CD8-positive, alpha-beta T cell (primary cell): ENCODE measurements at places on chromosomes 7 and 10.

DNA sequence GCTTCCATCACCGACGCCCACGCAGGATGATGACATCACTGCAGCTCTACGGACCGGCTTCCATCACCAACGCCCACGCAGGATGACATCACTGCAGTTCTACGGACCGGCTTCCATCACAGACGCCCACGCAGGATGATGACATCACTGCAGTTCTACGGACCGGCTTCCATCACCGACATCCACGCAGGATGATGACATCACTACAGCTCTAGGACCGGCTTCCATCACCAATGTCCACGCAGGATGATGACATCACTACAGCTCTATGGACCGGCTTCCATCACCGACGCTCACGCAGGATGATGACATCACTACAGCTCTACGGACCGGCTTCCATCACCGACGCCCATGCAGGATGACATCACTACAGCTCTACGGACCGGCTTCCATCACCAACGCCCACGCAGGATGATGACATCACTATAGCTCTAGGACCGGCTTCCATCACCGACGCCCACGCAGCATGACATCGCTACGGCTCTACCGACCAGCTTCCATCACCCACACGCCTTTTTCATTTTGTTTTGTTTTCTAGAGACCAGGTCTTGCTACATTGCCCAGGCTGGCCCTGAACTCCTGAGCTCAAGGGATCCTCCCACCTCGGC is 29.5 kb downstream of the GPER1 start:
- DNase-seq, result no peak

- DNase-seq, result no peak
Measured at GRCh38 chr10:63657761-63658160, 136.6 kb downstream of the REEP3 start.

GRCh38 chr7:87317691-87318245 is 27.7 kb upstream of the CROT start:
- DNase-seq, result no peak

DNA sequence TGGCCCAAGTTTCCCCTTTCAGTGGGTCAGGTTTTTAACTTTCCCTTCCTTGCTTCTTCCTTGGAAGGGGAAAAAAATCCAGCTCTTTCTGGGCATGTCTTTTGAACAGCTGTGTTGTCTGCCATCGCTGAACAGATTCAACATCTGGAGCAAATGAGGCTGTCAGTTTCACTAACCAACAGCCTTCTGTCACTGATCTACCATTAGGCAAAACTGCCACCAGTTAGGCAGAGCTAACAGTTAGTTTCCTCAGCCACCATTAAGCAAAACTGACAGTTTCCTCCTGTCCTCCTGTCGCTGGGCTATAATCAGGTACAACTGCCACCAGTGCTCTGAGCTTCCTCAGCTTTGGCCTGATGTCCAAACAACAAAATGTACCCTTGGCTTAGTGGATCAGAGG is 81.9 kb downstream of the NPTX2 start:
- DNase-seq, result no peak

DNA sequence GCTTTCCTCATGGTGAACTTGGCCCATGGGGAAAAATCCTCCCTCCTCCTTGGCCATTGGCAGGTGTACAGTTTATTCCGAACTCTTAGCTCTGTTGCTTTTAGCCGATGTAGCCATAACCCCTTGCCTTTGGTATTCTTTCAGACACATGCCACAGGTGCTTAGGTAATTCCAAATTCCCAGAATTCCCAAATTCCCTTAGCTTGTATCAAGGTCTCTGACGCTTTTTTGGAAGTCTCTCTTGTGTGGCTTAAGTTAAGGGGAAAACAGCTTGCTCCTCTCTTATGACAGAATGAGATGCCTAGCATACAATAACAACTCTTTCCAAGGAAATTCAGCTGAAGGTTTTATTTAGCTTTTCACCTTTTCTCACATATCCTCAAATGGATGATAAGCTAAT is 68.0 kb downstream of the SUGCT start:
- no peak for DNase-seq

- DNase-seq, result no peak
Measured at GRCh38 chr10:84397735-84398144, 69.4 kb downstream of the CCSER2 start.

GRCh38 chr10:7146189-7146588 is 264.6 kb downstream of the SFMBT2 start:
- DNase-seq, result no peak

DNA sequence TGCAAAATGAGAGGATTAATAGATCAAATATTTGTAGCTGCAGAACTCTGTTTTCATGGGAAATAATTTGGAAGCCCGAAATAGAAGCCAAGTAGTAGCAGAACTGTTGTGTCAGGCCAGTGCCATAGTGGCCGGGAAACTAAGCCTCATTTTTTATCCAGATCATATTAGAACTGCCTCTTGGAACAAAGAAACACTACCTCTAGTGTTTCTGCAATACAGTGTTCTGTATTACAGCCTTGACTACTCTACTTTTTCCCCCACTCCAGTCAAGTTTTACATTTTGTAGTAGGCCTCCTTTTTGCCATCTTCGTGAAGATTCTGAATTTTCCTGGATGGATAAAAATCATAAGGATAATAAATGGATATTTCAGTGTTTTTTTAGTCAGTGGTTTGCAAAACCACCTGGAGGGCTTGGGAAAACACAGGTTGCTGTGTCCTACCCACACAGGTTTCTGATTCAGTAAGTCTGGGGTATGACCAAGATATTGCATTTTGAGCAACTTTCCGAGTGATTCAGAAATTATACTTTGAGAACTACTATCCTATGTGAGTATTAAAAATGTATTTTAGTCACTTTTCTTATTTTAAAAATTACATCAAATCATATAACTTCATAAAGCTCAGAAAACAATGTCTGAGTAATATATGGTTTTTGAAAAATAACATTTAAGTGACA is 326.2 kb upstream of the KAT6B start:
- no peak for DNase-seq

DNA sequence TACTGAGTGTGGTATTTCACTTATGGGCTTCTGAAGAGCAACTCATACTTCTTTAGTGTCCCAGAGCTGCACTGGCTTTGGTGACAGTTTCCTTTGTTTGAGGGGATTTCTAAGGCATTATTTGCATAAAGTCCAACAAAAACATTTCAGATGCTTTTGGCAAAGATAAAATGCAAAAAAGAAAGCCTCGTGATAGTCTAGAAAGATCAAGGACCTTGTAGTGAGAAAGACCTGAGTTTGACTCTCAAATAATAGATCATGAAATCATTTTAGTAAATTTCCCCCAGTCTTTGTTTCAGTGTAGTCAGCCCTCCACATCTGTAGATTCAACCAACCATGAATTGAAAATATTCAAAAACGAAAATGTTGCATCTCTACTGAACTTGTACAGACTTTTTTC is 107.4 kb downstream of the EEPD1 start:
- DNase-seq, result no peak

- no peak for DNase-seq
Measured at GRCh38 chr10:1903982-1904381, 166.7 kb upstream of the ADARB2 start.

- DNase-seq, result no peak
Measured at GRCh38 chr7:143185551-143185950, 2.3 kb downstream of the TAS2R39 start.

DNA sequence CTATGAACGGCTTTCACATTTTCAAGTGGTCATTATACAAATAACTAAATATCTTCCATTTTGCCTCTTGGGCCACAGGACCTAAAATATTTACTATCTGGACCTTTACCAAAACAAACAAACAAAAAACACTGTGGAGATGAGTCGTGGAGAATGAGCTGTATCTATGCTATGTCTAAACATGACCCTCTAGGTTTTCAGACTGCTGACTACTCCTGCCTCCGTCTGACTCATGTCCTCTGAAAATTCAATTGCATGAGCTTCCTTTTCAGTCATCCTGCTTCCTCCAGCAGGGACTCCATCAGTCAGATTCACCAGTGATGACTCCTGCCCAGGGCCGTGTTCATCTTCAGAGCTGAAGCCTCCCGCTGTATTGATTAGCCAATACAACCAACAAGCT is 96.8 kb downstream of the COL28A1 start:
- no peak for DNase-seq

DNA sequence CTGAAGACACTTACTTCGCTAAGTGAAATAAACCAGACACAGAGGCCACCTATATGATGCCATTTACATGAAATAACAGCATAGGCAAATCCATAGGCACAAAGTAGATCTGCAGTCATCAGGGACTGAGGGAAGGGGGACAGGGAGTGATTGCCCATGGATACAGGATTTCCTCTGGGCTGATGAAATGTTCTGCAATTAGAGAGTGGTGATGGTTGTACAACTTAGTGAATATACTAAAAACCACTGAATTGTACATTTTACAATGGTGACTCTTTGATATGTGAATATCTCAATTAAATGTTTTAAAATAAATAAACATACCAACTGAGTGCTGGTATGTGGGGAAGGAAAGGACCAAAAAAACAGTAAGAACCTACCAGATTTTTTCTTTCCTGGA is 20.4 kb downstream of the PPA1 start:
- no peak for DNase-seq

DNA sequence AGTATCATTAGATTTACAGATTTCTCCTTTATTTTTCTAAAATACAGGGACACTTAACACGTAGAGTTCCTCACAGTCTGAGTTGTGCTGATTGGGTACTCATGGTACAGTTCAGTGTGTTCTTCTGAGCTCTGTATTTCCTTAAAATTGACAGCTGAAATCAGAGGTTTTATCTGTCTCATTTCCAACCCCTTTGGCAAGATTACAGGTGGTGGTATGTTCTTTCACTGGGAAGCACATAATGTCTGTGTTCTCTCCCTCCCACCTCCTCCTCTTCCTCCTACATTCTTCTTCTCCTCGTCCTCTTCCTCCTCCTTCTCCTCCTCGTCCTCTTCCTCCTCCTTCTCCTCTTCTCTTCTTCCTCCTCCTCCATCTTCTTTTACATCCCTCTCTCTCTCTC is 99.5 kb upstream of the EEPD1 start:
- no peak for DNase-seq

DNA sequence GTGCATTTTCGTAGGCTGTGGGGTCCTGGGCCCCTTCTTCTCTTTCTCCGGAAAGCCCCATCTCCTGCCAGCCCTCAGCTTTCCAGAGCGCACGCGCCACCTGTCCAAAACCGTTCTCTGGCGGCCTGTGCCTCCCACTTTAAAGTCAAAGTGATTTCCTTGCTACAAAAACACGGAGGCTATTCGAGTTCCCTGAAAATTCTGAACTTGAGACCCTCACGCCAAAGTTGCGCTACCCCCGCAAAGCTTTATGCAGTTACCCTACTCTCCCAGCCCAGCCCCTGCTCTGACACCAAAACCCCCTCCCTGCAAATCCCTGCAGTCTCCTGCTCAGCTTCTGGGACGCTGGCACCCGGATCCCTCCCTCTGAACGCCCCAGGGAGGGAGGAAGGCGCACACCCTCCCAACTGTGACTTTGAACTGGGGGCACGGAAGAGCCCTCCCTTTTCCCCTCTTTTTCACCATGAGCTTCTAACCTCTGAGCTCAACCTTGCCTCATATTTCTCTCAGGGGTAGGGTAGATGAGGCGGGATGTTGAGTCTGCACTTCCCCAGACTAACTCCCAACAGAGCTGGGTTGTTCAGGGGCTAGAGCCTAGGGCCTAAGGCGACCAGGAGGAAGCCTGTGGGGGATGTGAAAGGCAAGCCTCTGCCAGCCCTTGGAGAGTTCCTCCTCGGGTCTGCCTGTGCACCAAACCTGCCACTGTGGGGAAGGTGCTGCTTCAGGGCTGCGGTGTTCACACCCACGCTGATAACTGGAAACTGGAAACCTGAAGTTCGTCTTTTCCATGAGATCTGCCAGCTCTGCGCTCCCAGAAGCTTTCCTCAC is 2.7 kb upstream of the PAX4 start:
- no peak for DNase-seq

GRCh38 chr10:95406651-95407280 is 116.0 kb upstream of the PDLIM1 start:
- DNase-seq, result no peak

DNA sequence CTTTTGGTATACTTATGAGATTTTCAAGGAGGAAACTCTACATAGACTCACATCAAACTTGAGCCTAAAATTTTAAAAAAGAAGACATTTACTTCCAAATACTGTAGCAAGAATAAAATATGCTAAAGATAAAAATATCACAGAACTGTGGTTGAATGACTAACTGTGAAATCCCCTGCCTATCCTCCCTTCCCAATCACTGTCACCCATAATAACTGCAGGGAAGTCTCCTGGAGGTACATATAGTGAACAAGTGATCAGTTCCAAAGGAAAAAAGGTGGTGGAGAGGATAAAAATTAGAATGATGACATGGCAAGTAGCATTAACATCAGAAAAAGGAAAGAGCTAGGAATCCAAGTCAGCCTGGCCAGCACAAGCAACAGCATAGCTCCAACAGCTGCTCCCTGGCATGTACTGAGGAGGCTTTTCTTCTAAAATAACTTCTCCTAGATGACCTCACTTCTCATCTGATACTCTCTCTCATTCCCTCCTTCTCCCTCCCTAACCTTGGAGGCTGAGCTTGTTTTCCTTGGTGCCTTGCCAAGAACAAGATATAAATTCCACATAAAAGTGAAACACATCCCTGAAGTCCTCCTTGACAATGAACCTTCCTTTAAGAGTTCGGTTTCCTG is 124.0 kb downstream of the IQUB start:
- no peak for DNase-seq

DNA sequence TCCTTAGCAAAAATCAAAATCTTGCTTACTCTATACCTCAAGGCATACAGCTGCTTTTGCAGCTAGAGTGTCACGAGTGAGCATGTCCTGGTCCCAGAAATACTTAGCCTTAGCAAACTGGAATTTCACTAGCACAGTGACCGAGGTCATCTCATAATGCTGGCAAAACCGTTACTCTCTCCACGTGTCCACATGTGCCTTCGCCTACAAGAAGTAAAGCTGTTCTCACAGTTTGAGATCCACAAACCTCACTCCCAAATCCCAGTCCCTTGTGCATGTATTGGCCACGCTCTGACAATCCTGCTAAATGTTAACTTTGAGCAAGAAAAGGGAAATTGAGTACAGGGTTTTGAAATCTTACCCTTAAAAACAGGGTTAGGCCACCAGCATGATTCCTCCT is 111.0 kb upstream of the PLXDC2 start:
- no peak for DNase-seq

- no peak for DNase-seq
Measured at GRCh38 chr7:40492946-40493345, 358.1 kb downstream of the SUGCT start.

DNA sequence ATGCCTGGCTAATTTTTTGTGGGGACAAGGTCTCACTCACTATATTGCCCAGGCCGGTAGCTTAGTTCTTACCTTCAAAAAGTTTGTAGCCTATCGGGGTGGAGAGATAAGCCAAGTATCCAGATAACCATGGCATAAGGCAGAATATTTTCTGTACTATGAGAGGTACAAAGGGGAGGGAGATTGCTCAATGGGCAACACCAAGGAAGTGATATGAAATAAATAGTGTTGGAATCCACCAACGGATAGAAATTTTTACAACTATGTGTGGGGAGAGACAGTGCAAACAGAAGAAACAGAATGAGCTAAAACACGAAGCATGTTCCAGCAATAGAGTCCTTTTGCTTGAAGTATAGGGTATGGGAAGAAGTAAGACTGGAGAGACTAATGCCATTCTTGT is 8.1 kb downstream of the SCD start:
- DNase-seq, result no peak

GRCh38 chr7:142772673-142773072 is 1.9 kb downstream of the PRSS2 start:
- no peak for DNase-seq
